ENCODE measurements at places on chromosomes 6 and 20.

DNA sequence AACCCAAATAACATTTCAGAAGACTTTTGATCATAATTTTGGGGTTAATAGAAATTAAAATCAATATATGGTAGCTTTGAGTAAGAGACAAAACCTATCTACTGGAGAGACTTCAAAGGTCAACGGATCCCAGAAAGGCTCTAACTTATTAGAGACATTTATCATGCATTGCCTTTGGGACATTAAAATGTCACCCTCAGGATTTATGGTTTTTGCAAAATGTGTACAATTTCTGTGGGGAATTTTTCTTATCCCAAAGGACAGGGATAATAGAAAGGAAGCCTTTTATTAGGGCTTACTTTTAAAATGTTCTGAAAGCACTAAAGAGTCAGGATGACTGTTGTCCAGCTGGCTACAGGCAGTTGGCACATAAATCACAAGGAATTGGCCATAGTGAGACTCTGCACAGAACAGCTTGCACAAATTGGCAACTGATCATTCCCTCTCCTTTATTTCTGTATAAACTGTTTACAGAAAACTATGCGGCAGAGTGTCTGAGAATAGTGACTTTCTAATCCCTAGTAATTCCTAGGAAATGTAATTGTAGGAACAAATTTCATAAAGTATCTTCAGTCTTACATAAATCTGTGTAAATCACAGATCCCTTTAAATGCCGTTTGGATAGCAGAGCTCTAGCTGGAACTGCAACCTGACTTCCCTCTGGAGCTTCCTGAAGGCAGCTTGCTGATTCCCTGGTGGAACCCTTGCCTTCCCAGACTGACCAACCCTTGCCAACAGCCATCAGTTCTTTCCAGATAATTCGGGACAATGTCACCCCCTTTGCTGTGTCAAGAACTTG lies 201.1 kb upstream of the PREP start:
- no peak for DNase-seq

- DNase-seq, result no peak
These were observed 378.1 kb downstream of the RNGTT start for GRCh38 chr6:88585276-88585692.

GRCh38 chr6:163282672-163283071 lies 131.8 kb upstream of the QKI start:
- DNase-seq, result no peak

DNA sequence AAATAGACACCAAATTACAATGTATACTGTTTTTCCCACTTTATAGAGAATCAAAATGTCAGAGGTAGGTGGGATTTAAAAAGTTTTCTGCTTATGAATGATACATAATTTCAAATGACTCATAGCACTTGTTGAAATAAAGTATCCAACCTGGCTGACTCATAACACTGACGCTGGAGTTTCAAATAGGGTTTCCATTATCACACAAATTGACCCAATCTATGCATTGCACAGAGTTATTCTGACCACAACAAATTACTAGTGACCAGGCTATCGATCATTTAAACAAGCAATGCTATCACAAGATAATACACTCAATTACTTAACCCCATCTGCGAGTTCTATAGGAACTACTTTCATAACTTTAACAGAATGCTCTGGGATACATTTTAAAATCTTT lies 31.9 kb upstream of the PRELID3B start:
- DNase-seq, result no peak

GRCh38 chr20:56893226-56893917 lies 264.3 kb downstream of the TFAP2C start:
- no peak for DNase-seq

- no peak for DNase-seq
These were observed 41.6 kb downstream of the CYP39A1 start for GRCh38 chr6:46610862-46611553.

DNA sequence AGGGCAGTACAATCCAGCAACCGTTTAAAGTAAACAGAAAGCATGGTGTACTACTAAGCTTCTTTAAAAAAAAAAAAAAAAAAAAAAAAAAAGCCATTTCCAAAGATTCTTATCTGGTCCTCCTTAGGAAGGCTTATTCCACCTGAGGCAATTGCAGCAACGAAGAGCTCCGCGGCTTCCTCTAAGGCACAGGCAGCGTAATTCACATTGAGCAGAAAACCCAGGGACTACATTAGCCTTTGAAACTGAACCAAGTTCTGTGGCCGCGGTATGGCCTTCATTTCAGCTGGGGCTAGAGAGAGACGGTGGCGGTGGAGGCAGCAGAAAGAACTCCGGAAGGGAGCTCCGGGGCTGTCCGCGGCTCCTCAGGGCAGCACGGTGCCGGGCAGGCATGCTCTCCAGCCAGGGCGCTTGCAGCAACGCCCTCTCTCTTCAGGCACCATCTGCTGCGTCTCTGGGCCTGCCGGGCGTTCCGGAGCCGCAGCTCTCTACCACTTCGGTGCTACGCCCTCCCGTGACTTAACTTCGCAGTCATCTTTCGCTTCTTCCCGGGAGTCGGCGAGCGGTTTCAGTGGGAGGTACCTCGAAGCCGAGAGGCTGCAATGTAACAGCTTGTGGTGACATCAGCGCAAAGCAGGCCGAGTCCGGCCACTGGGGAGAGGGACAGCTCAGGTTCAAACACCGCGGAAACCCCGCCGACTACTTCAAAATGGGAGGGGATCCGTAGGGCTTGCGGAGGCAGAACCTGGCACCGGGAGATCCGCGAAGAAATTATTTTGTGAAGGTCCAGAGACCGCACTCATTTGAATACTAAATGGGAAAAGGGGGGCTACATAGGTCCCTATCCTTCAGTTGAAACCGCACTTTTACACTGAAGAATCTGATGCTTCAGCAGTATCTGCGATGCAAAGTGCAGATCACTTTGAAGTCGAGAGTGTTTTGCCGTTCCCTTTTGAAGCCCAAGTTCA lies 100.0 kb downstream of the DST start:
- DNase-seq, result peak; percentile 22

DNA sequence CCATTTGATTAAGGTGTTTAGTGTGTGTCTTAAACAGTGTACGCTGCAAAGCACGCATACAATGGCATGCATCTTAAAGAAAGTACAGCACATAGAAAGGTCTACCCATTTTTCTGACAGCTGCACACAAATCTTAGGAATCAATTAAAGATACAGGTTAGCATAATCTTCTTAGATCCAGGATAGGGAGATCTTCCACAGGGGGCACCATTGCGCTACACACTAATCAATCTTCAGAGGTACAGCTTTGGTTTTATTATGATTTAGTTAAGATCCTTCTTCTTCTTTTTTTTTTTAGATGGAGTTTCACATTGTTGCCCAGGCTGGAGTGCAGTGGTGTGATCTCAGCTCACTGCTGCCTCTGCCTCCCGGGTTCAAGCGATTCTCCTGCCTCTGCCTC lies 63.7 kb upstream of the BEND3 start:
- no peak for DNase-seq

- no peak for DNase-seq
These were observed 250.4 kb downstream of the FOXA2 start for GRCh38 chr20:22333885-22334545.

GRCh38 chr6:20034408-20034769 lies 177.9 kb downstream of the MBOAT1 start:
- DNase-seq, result no peak

DNA sequence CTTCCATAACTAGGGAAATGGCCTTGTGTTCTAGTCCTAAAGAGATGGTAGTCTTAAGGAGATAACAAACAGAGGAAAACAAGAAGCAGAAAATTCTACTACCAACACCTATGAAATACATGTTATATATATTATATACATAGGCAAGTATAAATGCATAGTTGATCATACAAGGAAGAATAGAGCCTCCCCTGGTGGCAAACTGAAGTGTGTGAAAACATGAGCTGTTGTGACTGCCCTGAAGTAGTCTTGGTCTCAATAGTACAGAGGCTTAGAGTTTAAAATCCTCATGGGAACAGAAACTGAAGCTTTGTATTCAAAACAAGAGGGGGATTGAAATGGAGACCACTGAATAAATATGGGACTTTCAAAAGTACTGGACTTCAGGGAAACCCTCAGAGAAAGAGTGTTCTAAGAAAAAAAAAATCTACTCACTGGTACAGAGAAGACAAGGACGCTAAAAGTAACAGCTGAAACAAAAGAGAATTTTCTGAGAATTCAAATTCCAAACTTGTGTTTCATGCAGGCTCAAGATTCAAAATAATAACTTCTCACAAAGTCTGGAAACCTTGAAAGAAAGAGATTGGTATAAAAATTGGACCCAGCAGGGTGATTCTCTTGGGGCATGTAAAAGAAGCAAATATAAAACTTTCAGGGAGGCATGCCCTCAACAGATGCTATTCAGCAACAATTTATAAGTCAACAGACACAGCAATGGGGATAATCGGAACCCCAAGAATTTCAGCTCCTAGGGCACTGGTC lies 59.7 kb upstream of the SAMD3 start:
- DNase-seq, result no peak

DNA sequence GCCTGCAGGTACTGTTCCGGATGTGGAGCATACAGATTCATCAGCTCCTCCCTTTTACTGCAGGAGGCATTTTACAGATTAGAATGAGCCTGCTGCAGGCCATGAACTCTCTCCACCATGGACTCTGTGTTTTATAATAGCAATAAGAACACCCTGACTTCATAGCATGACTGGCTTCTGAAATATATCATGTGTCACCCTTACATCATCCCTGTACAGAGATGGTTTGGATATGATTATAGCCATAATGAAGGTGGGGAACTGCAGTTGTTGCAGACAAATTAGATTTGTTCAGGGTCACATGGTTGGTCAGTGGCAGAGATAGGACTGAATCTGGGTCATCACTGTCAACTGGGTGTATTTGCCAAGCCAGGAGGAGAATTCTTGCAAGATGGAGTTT lies 100.7 kb downstream of the FOXO3 start:
- DNase-seq, result no peak

DNA sequence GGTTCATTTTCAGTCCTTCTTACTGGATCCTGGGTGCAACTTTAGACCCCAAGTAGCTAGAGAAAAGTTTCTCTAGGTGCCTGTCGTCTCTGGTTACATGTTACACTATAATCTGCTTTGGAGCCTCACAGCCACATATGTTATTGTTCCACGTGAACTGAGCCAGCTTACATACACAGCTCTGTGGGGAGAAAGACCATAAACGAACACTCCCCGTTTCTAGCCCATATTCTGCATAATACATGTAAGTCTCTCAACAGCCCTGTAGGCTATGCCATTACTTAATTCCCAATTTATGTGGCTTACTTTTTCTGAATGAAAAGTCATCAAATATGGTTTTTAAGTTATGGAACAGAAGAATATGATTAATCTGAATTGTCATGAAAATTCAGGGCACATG lies 233.8 kb downstream of the BCKDHB start:
- no peak for DNase-seq

DNA sequence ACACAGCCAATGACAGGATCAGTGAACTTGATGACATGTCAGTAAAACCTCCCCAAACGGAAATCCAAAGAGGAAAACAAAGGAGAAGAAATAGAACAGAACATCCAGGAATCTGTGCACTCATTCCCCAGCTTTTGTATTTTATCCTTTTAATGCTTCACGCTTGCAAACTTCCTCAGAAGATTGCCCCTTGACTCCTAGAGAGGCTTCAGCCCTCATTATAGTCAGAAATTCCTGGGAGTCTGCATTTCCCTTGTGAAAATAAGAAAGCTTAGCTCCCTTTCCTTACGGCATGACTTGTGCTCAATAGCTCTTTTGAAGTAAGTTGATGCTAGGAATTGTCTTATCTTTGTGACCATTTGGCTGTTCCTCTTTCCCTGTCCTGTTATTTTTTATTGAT lies 313.6 kb upstream of the OPRM1 start:
- DNase-seq, result no peak

GRCh38 chr6:142633317-142633716 lies 311.7 kb downstream of the HIVEP2 start:
- no peak for DNase-seq

DNA sequence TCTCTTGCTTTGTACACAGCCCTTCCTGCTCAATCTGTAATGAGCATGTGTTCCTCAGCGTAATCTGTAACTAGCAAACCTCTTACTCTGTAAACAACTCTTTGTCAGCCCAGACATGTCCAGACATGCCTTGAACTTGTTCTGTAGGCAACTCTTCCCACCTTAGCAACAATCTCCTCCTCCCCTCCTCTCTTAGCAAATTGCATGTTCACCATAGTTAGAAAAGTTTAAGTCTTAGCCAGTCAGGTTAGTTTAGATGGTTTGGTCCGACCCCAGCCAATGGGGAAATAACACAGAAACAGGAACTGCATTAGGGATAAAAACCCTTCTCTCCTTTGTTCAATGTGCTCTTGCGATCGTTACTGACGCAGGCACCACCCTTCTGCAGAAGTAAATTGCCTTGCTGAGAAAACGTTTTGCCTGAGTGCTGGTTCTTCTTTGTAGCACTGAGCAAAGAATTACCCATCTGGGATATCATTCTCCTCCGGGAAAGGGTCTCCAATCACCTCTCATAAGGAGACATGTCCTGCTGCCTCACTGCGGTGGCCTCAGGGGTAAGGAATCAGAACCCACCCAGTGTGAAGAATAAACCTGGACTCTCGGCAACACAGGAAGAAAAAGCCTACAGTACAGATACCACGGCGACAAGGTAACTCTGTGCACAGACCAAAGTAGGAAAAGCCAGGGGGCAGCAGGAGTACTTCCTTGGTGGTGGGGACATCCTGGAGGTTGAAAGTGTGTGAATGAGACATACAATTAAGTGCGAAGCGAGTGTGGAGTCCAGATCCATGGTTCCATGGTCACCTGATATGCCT lies 26.2 kb downstream of the PLN start:
- no peak for DNase-seq

DNA sequence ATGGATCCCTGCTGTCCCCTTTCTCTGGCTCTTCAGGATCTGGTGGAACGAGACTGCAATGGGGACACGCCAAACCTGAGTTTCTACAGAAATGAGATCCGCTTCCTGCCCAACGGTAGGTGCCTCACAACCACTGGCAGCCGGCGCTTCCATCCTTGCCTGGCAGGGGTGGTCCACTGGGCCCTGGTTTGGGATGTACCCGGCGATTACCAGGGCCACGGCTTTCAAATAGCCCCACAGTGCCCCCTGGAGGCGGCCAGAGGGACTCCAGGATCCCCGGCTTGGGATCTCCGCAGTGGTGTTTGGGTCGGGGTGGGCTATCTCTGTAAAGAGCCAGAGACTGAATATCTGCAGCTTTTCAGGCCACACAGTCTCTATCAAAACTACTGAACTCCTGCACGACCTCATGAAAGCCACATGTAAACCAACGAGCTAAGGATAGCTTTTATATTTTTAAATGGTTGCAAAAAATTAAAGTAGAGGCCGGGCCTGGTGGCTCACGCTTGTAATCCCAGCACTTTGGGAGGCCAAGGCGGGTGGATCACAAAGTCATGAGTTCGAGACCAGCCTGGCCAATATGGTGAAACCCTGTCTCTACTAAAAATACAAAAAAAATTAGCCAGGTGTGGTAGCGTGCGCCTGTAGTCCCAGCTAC lies 3.7 kb downstream of the OGFR start:
- peak; percentile 90 for DNase-seq

DNA sequence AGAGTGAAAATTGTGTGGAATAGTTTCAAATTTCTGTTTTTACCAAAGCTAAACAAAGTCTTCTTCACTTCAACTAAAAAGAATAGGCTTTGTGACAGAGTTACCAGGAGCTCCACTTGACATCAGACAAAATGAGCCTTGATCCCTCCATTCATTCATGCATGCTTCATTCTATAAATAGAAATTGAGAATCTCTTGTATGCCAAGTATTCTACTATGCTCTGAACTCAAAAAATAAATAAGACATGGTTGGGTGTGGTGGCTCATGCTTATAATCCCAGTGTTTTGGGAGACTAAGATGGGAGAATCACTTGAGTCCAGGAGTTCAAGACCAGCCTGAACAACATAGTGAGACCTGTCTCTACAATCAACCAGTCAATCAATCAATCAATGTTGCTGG lies 236.6 kb upstream of the FAM83B start:
- DNase-seq, result no peak

Measured in stimulated activated effector memory CD8-positive, alpha-beta T cell treated with anti-CD3 and anti-CD28 coated beads, Interleukin-12 subunit alpha, Interleukin-12 subunit beta, amount 100 ng/mL, for 72 hours (primary cell).